Tibial nerve (tissue), 4 donors: ENCODE measurements at places on chromosomes 5 and 9. TPM values are rescaled to one million over a fixed set of nuclear protein-coding genes. Genes with fewer than 3 reads are reported as not detected.

GRCh38 chr5:44535621-44536020, 146.4 kb upstream of the FGF10 start:
- no peaks in the 10 kb centered on the region for H3K4me1 ChIP-seq
- H3K4me3 ChIP-seq: no peak overlapping the region
- no peaks in the 10 kb centered on the region for H3K36me3 ChIP-seq
- DNase-seq: no peak
- H3K27ac ChIP-seq: no peak overlapping the region
- H3K27me3 ChIP-seq: no peaks in the 10 kb centered on the region

DNA sequence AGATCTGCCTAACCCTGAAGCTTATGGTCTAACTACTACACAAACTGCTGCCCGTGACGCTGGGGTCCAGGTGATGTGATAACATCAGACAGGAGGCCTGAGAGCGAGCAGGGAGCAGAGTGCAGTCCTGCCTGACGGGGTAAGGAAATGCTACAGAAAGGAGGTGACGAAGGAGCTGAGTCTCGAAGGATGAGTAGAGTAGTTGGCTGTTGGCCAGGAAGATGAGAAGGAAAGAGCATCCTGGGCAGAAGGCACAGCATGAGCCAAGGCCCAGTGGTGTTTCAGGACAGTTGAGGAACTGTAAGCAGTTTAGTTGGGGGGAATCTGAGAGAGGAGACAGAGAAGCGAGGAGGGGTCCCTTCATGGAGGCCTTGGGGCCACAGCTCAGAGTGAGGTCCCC, 136.0 kb upstream of the TBC1D2 start:
- no peaks in the 10 kb centered on the region for H3K4me1 ChIP-seq
- H3K27ac ChIP-seq: no peak overlapping the region
- DNase-seq: no peak
- H3K27me3 ChIP-seq: no peaks in the 10 kb centered on the region
- H3K4me3 ChIP-seq: no peak overlapping the region

- peaks cover 3% of the 10 kb centered on the region for H3K4me1 ChIP-seq
- H3K4me3 ChIP-seq: no peak overlapping the region
- no peaks in the 10 kb centered on the region for H3K36me3 ChIP-seq
- no peak for DNase-seq
Measured at GRCh38 chr9:6212722-6213375, 2.8 kb upstream of the IL33 start.

The TNPO1 gene
- 106 TPM for total RNA-seq

The SECISBP2 gene
- total RNA-seq: 65.7 TPM
